Fibroblast of skin of right biceps (primary cell): ENCODE measurements at places on chromosomes 3 and 15.

DNA sequence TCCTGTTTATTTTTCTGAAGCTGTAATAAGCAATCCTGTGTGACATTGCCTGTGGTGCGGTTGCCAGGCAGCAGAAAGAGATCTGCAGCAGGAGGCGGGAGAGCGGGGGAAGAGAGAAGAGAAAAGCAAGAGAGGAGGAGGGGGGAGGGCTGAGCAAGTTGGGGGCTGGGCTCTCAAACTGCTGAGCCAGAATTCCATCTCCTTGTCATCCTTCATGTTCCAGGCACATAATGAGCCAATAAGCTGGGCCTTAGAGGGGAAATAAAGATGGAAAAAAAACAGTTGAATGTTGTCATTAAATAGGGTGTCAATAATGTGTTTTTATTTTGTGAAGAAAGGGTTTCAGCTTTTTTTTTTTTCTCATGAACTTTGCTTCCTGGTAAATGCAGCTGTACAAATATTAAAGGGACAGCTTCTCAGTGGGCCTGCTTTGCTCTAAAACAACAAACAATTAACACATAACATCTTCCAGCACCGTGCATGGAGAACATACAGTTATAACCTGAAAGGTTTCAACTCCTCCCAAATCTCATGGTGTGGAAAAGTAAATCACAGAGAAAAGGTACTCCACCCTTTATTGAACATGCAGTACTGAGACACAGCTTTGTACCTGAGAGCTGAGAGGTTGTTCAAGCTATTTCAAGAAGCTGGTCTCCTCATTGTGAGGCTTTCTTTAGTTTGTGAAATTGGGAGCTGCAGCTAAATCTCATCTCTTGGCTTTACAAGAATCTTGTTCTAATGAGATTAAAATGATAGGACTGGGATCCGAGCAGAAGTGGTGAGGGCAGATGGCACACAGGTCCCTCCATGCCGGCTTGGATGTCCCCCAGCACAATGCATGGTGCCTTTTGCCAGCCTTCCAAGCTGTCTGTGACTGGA lies 451.1 kb upstream of the KCNMB2 start:
- peak; percentile 85 for DNase-seq

DNA sequence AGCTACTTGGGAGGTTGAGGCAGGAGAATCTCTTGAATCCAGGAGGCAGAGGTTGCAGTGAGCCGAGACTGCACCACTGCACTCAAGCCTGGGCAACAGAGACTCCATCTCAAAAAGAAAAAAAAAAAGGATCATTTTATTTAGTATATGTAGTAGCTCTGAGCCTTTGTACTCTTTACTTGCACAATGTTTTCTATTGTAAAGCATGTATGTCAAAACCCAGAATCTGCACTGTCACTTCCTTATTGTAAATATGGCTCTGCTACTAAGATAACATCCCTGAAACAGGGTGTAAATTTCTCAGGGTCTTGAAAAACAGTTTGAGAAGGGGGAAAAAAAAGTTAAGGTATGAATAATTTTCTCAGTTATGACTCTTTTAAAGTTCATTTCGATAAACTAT lies 35.1 kb downstream of the SLMAP start:
- no peak for DNase-seq

GRCh38 chr3:124032881-124033359 lies 41.0 kb upstream of the ROPN1 start:
- peak; percentile 89 for DNase-seq

DNA sequence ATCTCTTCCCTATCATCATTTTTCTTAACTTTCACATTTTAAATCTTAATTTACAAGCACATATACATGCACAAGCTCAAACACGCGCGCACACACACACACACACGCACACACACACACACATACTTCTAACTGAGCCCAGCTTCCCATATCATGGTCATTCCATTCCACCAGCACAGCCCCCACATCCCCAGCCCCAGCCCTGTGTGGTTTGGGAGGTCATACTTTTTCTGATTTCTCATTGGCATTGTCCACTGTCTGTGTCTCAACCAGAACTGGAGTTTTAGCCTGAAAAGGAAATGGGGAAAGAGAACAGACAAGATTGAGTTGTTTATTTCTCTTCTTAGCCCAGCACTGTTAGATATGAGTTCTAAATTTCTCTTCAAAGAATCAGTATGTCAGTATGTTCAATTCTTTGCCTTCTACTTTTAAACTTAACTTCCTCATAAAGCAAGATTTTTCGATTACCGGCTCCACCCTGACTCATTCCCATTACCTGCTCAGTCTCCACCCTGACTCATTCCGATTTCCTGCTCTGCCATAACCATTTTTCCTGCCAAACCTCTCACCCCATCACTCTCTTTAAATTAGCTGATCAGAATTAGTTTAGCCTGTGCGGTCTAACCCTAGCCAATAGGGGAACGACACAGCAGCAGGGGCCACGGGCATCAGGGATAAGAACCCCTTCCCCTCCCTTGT lies 6.4 kb downstream of the IQCF1 start:
- peak; percentile 4 for DNase-seq

- DNase-seq = no peak
Observed at GRCh38 chr3:196142202-196142956, 60.5 kb upstream of the TFRC start.

DNA sequence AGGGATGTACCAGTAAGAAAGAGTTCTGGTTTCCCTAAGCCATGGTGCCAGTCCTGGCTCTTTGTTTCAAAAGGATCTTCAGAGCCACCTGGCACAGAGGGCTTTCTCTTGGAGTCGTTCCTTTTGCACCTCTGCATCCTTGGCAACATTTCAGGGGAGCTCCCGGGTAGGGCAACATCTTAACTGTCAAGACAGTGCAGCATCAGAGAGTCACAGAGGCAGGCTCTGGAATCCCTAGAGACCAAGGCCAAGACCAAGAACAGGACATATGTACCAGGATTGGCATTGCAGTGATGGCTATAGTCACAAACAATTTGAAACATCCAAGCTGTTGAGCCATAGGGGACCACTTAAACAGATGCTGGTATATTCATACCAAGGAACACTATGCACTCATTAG lies 129.4 kb upstream of the ADPGK start:
- DNase-seq = no peak

- no peak for DNase-seq
Observed at GRCh38 chr3:149559525-149559924, 85.0 kb downstream of the TM4SF4 start.
